H1 (cell line): ENCODE measurements at places on chromosomes 12 and 14.

DNA sequence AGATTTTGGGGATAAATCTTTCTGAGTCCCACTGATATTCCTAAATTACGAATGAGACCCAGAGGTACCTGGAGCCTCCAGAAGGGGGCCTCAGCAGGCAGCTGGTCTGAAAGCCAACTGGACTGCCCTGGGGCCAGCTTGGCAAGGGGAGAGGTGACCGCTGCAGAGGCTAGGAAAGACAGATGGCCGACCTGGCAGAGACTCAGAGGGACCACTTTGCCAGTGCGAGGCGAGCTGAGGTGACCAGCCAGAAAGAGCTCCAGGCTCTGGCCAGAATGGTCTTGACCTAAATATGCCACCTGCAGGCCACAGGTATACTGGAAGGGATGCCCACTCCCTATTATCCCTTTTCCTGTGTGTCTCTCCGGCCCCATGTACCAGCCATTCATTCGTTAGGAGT, 256.8 kb upstream of the GARIN6 start:
- peak; percentile 82 for DNase-seq

- no peak for DNase-seq
These were observed 181.0 kb downstream of the MON2 start for GRCh38 chr12:62647586-62647985.

DNA sequence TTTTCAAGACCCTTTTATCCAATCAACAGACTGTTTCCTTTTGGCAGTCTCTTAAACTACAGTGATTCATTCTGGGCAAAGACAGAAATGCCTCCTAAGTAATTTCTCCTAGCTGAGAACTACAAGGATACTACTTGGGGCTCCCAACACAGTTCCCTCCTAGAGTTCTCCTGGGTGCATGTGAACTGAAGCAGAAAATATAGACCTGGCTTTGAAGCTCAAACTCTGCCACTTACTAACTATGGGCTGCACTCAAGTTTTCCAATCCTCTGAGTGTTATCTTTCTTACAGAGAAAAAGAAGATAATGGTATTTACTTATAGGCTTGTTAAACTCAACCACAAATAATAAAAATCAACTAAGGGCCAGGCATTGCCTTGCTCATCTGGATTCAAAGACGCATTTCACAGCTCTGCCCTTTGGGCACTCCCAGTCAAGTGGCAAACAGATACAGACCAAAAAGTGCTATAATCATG, 97.6 kb downstream of the EFCAB11 start:
- DNase-seq, result peak; percentile 24

DNA sequence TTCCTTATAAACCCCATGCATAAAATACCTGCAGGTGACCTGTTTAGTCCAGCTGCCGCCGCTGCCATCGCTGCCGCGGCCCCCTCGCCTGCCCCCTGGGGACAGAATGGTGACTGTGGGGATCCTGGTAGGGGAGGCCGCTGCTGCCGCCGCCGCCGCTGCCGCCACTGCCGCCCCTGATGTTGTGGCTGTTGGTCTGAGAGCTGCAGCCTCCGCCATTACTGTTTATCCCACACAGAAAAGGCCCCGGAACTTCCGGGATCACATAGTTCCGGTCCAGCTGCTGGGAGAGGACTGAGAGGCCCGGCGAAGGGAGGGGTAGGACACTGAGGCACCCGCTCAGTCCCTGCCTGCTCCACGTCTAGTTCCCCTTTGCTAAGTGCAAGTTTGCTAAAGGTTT, 244.9 kb downstream of the C12orf50 start:
- no peak for DNase-seq

DNA sequence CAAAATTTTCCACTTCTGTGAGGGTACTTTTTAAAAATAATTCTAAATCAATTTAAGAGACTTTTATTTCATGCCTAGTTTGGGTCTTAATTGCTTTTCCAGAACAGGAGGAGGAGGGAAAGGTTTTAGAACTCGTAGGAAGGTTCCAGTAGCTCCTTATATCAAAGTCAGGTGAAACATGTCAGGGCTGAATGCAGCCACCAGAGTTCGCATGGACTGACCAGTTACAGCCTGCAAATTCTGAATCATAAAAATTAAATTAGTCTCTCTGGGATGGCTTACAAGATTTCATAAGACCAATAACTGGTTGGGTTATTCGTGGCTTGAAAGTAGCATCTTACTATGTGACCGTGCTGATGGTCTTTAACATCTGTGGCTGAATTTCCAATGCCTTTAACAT, 397 bp downstream of the BDKRB1 start:
- DNase-seq, result no peak

GRCh38 chr12:81627336-81628189, 131.6 kb downstream of the PPFIA2 start:
- DNase-seq, result no peak

- DNase-seq, result no peak
These were observed 411.7 kb upstream of the FLRT2 start for GRCh38 chr14:85118274-85118673.

GRCh38 chr14:85533023-85533860, 3.3 kb downstream of the FLRT2 start:
- DNase-seq, result no peak

DNA sequence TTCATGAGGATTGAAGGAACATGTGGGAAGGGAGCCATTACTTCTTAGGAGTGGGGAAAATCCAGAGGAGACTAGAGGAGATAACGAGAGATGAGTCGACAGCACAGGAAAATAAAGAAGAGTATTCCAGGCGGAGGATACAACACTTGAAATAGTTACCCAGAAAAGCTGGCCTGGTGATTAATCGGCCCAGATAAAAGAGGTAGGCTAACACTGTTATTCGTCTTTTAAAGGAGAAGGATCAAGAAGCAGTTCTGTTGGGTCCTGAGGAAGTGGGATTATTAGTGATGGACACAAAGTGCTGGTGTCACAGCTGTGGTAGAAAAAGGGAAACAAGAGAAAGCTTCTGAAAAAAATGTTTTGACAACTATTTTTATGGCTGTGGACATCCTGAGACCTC, 425.3 kb downstream of the ZFP36L1 start:
- DNase-seq, result no peak

GRCh38 chr14:99257122-99257672, 14.8 kb downstream of the BCL11B start:
- no peak for DNase-seq

GRCh38 chr14:91310606-91311283, 66.2 kb upstream of the GPR68 start:
- DNase-seq, result no peak

DNA sequence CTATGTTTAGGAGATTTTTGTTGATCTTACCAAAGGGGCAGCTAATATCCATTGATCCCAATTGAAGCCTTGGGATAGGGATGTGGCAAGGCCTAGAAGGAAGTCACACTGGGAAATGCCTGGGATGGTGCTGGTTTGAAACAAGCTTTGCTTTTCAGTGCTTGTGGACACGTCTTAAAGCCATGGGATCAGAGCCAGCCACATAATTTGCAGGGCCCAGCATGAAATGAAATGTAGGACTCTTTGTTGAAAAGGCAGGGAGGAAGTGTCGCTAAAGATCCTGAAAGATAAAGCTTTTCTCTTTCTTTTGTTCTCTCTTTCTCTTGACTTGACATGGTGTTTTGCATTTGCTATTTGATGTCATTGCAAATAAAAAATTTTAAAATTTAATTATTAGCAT, 5.0 kb downstream of the TTC9 start:
- no peak for DNase-seq

DNA sequence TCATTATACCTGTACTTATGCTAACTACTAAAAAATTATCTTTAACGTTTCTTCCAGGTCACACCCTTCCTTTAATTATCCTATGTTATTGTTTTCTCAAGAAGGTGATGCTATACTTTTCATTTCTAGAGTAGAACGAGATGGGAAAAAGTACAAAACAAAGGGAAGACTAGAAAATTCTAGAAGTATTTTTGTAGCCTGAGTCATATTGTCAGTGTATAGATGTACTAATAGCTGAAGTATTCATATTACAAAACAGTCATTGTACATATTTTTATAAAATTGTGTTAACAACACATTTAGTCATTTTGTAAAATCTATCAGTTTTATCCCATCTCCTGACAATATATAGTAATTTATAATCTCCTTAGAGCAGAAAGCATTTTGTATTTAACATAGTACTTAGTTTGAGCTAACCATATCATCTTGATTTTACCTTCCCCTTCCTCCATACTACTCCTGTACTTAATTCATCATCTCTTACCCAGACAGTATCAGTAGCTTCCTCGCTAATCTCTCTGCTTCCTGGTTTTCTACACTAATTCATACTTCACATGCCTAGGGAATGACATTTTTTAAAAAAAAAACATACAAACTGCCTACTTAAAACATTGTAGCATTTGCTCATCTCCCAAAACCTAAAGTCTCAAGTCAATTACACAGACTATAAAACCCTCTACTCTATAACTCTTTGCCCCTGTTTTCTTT, 920.9 kb downstream of the RPS29 start:
- no peak for DNase-seq

DNA sequence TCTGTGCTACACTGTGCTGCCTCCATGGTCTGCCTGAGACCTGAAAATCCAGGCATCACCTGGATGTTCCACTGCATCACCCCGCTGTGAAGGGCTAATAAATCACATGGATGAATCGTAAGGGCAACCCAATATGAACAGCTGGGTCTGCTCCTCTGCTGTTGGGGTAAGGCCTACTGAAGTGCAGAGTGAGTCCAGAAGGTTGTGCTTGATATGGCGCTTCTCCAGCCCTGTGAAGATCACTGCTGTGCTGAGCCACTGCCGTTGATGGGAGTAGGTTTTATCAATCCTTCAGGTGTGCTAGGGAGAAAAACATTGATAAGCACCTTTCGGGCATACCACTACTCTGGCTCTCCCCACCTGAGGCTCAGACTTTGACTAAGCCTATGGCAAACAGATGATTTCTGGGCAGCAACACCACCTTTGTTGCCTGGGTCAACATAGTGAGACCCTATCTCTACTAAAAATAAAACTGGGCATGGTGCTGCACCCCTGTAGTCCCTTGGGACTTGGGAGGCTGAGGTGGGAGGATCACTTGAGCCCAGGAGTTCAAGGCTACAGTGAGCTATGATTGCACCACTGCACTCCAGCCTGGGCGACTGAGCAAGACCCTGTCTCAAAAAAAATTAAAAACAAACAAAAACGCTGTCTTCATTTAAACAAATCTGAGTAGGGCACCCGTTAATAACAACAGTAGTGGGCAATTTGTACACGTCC, 1.7 kb downstream of the ACVRL1 start:
- DNase-seq, result no peak

DNA sequence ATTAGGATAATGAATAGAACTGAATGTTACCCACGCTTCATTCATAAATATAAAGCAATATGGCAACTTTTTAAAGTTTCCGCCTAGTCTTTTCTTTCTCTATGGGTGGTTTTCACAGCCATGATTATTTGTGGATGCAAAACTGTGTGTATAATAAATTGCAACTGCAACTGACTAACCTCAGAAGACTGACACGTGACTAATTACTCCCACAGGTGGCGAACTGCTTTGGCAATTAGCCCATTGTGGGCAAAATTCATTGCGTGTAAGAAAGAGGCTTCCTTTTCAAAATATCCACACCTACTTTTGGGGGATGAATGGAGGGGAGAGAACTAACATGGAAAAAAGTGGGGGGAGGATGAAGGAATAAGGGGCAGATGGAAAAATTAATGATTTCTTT, 79.0 kb downstream of the SLC25A21 start:
- DNase-seq, result no peak

GRCh38 chr12:53052419-53053217, 2.8 kb downstream of the TNS2 start:
- no peak for DNase-seq

GRCh38 chr14:52935833-52936232, 15.0 kb downstream of the FERMT2 start:
- no peak for DNase-seq

DNA sequence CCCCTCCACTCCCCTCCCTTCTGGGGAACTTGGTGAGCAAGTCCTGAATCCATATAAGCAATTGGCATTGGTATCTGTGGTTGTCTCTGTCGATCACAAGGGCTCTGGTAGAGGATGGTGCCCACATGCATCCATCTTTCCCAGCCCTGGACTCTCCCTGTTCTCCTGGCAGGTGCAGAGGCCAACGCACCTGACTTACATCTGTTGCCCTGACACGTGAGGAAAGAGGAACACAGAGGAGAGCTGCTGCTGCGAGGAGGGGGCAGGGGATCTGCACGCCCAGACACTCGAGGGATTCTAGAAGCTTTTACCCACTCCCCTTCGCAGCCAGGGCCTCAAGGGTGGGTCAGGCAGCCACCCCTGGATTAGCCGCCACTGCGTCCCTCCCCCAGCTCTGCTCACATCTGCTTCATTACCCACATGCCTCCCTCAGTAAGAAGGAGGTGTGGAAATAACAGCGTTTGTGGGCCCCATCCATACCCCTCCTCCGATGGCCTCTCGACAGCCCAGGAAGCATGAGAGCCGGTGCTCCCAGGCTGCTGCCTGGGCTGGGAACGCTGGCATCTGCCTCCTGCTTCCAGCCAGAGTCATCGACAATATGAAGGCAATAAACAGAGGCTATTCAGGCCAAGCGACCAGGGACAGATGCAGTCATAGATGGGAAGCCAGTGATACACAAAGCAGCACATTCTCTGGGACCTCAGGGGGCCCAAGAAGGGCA, 56.5 kb downstream of the KDM2B start:
- no peak for DNase-seq

- no peak for DNase-seq
These were observed 8.6 kb upstream of the ETFBKMT start for GRCh38 chr12:31650918-31651317.

GRCh38 chr14:77318006-77318553, 2.6 kb downstream of the POMT2 start:
- no peak for DNase-seq

GRCh38 chr14:64727551-64728071, 23.4 kb downstream of the PLEKHG3 start:
- DNase-seq, result no peak

DNA sequence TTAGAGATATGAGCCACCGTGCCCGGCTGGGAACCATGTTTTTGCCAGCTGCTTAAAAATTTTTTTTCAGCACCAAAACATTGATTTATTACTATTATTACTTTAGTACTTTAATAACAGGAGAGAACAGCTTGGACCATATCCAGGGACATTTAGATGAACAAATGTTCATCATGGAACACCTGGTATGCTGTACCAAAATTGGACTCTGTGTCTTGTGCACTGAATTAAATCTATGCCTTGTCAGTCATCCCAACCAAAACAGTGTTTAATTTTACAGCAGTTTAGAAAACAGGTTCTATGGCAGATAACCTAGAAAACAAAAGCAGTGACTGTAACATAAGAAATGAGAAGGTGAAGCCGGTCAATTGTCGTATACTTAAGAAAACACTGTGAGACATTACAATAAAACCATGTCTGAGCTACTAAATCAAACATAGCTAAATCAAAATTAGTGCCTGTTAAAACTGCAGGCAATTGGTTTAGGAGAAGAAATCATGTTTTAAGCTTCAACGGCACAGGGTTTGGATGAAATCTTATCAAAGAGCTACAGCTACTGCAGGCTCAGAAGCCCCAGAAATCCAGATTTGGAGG, 58.2 kb upstream of the PYGL start:
- DNase-seq, result no peak

GRCh38 chr12:30301291-30301690, 394.4 kb downstream of the IPO8 start:
- DNase-seq, result no peak

- no peak for DNase-seq
These were observed 31.6 kb downstream of the SPTLC2 start for GRCh38 chr14:77584809-77585208.

GRCh38 chr12:68011206-68011881, 22.1 kb downstream of the IFNG-AS1 start:
- no peak for DNase-seq
